ENCODE measurements at places on chromosomes 6 and 20.
A peak's percentile ranks its signal among the peaks of the same experiment; 100 is the strongest.

DNA sequence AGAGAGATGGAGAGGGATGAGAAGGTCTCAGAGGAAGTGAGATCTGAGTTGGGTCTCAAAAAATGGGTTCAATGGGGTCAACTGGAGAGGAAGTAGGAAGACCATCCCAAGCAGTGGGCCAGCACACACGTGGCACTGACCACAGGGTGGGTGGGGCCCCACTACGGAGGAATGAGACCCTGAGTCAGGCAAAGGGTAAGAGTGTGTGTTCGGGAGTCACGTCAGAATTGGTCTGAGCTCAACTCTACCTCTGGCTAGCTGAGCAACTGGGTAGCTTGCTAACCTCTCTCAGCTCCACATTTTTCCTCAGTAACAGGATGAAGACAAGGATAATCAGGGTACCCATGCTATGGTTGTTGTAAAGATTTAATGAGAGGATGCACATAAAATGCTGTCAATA is 79.0 kb downstream of the TRERF1 start:
- DNase-seq: no peak

GRCh38 chr6:121161886-121162285 is 172.4 kb downstream of the TBC1D32 start:
- DNase-seq: no peak

DNA sequence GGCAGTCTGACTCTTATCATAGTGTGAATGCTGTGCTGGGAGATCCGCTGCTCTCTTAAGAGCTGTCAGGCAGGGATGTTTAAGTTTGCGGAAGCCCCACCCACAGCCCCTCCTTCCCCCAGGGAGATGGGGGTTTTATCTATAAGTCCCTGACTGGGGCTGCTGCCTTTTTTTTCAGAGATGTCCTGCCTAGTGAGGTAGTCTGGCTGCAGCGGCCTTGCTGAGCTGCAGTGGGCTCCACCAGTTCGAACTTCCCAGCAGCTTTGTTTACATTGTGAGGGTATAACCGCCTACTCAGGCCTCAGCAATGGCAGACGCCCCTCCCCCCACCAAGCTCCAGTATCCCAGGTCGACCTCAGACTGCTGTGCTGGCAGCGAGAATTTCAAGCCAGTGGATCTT is 75.7 kb upstream of the UST start:
- DNase-seq: no peak

GRCh38 chr20:43914311-43915210 is at the start of gene TOX2:
TOX2 (plus strand) TSS chr20:43914852; CDS start chr20:43914892, 40 bp downstream.
- peak; percentile 33 for DNase-seq

GRCh38 chr6:84515067-84515466 is 249.3 kb downstream of the TBX18 start:
- DNase-seq: no peak

DNA sequence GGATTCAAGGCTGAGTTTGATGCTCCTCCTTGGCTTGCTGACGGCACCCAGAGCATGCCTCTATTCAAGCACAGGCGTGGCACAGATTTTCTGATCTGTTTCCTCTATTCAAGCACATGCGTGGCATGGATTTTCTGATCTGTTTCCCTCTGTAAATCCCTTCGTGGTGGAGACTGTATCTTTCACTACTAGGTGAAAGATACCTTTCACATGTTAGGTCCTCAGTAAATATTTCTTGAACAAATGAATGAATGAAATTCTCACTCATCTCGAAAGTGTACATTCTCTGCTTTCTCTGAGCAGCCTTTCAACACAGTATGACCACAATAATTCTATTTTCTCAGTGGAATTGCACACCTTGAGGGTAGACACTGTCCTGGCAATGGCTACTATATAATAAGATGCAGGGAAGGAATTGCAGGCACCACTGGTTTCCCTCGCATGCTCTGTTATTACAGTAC is 72.6 kb upstream of the F13A1 start:
- no peak for DNase-seq

DNA sequence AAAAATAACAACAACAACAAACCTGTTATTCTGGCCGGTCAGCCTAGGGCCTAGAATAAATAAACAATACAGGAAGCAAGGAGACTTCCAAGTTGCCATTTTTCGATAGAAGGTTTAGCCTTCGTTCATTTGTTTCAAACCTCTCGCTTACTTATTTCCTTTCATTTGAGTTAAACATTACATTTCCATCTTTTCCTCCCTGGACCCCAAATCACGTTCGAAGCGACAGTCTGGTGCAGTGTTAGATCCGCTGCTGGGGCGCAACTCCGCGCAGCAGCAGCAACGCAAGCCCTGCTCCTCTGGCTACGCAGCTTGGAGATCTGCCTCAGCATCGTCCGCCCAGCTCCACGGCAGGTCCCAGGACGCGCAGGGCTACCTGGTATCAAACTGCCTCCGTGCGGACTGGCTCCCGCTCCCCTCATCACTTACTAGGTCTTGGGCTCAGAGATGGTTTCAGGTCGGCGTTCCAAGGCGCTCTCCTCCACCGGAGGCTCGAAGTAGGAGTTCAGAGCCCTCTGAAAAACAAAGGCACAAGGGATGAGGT is 530 bp downstream of the TDP2 start:
- peak; percentile 18 for DNase-seq

DNA sequence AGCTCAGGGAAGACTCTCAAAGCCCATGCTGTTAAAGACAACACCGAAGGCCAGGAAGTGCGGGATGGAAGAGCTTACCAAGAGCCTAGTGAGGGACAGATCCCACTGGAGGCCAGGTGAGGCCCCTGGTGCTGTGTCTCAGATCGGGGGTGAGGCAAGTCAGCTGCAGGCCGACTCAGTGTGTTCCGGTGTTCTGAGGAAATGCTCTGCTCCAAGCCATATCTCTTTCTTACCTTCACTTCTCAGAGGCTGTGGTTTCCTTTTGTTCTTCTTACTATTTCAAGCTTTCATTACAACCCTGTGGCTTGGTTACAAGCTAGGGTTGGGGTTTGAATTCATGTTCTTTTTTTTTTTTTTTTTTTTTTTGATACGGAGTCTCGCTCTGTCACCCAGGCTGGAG is 114.3 kb upstream of the ZFP64 start:
- DNase-seq: no peak

DNA sequence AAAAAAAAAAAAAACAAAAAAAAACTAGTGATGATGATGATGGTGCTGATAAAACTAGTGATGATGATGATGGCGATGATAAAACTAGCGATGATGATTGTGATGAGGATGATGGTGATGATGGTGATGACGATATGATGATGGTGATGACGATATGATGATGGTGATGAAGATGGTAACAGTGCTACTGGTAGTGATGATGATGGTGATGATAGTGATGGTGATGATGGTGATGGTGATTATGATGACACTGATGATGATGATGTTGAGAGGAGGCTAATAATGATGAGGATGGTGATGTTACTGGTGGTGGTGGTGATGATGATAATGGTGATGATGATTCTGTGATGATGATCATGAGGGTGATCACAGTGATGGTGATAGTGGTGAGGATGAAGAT is 345.5 kb upstream of the CDH4 start:
- DNase-seq: no peak

GRCh38 chr6:155106456-155107115 is 111.5 kb downstream of the TIAM2 start:
- DNase-seq: no peak

- DNase-seq: no peak
Observed at GRCh38 chr6:39852324-39852723, 60.1 kb downstream of the DAAM2 start.

DNA sequence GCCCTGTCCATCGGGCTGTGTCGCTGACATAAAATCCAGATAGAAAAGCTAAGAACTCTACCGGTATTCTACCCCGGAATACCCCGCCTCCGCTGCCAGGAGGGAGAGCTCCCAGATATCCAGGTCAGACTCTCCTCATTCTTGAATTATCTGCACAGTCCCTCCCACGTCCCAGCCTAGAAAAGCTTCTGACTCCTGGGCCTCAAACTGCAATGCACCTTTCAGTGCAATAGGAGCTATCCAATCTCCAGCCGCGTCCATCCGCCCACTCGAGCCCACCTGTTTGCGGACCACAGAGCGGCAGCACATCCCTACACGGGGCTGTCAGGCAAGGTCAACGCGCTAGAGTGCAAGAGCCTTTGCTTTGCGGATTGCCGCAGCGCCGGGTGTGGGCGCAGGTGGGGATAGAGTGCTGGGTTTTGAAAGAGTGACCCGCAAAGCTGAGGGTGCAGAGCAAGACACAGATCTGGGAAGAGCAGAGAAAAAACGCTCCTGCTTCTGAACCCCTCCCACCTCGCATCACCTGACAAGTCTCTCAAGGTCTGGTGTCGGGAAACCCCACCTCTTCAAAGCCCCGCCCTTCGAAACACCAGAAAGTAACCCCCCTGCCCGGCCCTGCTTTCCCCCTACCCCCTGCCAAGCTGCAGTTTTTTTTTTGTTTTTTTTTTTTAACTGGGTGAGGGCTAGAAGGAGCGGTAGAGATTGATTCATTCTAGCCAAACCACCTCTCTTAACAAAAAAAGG is 1.3 kb downstream of the TAPBP start:
- peak; percentile 84 for DNase-seq

DNA sequence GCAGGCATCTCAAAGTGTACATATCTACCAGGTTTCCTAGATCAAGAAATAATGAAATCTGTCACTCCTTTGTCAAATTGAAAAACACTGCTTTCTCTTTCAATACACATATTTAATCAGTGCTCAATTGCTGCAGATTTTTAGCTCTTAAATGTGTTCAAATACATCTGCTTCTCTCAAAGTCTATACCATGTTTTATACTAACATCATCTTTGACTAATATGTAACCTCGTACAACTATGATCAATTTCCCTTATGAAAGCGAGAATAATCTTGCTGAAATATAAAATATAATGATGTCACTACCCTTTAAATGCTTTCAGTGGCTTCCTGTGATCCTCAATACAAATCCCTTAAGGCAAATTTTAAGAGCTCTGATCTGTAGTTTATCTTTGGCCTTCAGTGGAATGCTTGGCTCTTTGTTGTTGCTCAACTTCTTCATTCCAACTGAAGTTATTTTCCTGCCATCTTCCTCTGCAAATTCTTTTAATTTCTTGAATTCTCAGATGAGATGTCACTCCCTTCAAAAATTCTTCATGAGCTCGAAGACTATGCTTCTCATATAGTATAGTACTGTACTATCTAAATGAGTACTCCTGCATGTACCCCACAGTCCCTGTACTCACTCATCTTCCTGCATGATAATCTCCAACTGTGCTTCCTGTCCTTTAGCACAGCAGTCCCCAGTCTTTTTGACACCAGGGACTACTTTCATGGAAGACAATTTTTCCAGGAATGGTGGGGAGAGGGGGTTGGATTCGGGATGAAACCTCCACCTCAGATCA is 545.1 kb upstream of the GJE1 start:
- no peak for DNase-seq

DNA sequence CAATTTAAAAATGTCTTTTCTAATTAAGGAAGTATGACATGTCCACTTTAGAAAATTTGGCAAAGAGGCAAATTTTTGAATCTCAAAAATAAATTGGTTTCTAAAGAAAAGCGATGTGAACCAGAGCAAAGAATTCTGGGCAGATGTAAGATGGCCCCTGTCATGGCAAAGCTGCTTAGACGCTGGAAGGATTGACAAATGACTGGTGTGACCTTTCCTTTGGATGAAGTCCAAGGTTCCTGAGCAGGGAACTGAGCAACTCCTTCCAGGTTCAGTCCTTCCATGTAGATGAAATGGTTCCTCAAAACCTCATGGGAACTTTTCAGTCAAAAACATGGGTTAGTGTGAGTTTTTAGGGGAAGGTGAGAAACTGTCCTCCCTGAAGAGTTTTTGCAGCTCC is 25.1 kb downstream of the BRPF3 start:
- no peak for DNase-seq

- no peak for DNase-seq
Observed at GRCh38 chr6:117538615-117539014, 56.1 kb downstream of the DCBLD1 start.

GRCh38 chr6:33902457-33902853 is 98.7 kb upstream of the MLN start:
- no peak for DNase-seq

DNA sequence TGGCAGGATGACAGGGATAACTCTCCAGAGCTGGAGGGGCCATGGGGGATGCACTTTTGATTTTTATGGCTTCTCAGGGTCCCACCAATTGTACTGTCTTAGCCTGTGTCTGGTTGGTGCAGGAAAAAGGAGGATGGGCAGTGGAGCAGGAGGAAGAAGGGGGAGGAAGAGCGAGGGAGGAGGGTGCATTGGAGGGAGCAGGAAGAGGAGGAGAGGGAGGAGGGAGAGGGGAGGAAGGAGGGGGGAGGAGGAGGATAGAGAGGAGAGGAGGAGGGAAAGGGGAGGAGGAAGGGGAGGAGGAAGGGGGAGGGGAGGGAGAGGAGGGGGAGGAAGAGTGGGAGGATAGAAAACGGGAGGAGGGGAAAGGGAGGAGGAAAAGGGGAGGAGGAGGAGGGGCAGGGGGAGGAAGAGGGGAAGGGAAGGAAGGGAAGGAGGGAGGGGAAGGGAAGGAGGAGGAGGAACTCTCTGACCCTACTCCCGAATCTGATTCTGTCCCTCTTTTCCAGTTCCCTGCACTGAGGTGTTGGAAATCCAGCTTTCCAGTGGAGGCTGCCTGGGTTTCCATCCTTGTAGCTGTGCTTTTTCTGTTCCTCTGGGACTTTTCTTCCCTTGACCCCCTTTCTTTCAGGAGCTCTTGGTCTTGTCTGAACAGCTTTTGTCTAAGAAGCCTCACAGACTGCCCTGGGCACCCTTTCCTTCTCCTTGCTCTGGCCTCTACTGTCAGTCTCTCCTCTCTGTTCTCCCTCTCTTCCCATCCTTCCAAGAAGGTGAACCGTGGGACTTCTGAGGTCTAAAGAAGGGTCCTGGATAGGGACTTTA is 149.4 kb downstream of the DHX35 start:
- no peak for DNase-seq

DNA sequence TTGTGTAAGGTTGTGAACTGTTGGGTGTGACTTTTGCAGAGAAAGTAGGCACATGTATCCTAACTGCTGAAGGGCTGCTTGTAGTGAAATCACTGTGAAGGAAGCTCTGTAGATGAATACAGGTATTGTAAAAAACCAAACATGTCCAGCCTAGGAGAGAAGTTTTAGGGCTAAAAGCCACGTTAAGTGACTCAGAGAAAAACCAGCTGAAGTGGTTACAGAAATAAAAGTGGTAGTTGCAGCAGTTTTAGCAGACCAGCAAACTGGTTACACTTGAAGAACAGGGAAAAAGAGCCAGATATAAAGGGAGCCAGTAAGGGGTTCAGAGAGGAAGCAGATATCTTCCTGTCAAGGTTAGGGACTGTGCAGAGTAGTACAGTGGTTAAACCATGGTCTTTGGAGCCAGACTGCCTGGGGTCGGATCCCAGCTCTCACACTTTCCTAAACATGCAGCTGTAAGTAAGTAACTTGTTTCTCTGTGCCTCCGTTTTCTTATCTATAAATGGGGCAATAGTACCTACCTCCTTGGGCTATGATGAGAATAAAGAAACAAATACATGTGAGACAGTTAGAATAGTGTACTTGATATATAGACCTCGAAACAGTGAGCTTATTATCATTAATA is 33.8 kb upstream of the RNF8 start:
- no peak for DNase-seq

GRCh38 chr20:56897318-56897957 is 268.3 kb downstream of the TFAP2C start:
- no peak for DNase-seq

GRCh38 chr6:5667737-5668136 is 339.0 kb downstream of the NRN1 start:
- DNase-seq: no peak

Measured in stimulated activated CD4-positive, alpha-beta T cell treated with anti-CD3 and anti-CD28 coated beads, Interleukin-2, amount 100 ng/mL, for 4 hours (primary cell).